ENCODE measurements at places on chromosomes 3 and 15.

GRCh38 chr3:177013681-177014280 is 183.5 kb downstream of the TBL1XR1 start:
- no peak for DNase-seq

GRCh38 chr3:188964957-188965356 is 206.8 kb upstream of the TPRG1 start:
- no peak for DNase-seq

GRCh38 chr3:46929324-46929723 is 47.2 kb downstream of the CCDC12 start:
- DNase-seq = peak; percentile 45

DNA sequence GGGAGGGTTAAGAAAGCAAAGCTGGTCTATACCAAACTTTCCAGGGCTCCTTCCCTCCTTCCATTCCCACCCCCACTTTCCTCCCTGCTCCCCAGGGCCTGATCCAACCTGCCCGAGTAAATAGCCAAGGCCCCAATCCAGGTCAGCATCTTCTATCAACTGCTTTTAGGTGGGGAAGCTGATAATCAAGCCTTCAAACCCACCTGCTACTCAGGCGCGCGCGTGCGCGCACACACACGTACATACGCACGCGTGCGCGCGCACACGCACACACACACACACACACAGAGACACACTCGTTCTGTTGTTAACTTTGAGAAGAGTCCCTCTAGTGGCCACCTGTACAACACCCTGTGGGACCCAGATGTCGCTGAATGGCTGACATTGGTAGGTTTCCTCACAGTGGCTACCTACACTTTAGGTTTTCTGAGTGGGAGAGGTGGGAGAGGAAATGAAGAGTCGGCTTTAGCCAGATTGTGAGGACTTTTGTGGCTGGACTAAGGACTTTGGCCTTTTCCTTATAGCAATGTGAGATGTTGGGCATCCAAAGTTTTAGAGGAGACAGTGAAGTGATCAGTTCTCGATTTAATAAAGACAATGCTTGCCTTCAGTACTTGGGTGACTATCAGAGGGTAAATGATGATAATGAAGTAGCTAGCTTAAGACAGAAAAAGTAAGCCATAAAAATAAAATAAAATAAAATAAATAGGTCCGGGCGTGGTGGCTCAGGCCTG is 179.9 kb upstream of the C2CD4B start:
- DNase-seq = no peak

DNA sequence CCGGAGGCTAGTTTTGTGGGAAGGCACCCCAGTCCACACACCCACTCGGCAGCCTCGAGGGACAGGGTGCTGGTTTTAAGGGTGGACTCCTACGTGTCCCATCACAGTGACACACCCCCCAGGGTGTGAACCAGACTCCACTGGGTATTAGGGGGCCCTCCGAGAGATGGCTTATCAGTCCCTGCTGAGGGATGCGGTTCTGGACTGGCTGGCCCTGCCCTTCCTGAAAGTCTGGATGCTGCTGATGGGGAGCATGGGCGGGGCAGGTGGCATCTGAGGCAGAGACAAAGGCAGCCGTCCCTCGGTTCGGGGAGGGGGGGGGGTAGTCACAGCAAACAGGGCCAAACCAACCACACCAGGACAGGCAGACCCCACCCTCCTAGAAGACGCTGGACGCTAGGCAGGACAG is 939 bp upstream of the ULK3 start:
- no peak for DNase-seq

DNA sequence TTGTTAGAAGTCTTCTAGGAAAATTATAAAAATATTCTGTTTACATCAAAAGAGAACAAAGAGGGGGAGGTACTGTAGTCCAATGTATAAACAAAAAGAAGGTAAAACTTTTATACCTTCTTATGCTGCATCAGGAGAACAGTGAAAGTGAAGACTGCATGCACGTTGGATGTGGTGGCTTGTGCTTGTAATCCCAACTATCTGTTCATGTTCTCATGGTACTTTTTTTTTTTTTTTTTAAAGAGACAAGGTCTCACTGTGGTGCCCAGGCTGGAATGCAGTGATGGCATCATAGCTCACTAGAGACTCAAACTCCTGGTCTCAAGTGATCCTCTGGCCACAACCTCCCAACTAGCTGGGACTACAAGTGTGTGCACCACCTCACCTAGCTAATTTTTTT is 4.2 kb downstream of the SEC62 start:
- no peak for DNase-seq

DNA sequence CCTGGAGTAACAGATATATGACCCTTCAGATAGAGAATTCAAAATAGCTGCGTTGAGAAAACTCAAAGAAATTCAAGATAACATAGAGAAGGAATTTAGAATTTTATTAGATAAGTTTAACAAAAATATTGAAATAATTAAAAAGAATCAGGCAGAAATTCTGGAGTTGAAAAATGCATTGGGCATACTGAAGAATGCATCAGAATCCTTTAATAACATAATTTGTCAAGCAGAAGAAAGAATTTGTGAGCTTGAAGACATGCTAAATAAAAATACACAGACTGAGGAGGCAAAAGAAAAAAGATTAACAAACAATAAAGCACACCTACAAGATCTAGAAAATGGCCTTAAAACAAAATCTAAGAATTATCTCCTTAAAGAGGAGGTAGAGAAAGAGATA is 50.5 kb downstream of the SPTSSB start:
- DNase-seq = no peak

DNA sequence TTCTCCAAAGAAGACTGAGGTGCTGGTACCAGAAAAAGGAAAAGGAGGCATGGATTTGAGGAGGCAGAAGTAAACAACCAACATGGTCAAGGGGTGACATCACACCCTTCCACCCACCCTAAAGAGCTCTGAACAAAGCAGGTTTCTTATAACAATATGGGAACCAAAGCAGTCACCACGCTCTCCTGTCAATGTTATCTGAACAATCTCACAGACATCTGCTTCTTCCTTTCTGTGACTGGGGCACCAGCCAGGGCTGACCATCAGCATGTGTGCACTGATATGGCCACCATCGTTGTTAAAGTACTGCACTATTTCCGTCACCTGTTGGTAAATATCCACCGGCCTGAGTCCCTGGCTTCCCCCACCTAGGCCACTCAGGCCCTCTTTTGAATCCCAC is 252.9 kb downstream of the SHQ1 start:
- no peak for DNase-seq

DNA sequence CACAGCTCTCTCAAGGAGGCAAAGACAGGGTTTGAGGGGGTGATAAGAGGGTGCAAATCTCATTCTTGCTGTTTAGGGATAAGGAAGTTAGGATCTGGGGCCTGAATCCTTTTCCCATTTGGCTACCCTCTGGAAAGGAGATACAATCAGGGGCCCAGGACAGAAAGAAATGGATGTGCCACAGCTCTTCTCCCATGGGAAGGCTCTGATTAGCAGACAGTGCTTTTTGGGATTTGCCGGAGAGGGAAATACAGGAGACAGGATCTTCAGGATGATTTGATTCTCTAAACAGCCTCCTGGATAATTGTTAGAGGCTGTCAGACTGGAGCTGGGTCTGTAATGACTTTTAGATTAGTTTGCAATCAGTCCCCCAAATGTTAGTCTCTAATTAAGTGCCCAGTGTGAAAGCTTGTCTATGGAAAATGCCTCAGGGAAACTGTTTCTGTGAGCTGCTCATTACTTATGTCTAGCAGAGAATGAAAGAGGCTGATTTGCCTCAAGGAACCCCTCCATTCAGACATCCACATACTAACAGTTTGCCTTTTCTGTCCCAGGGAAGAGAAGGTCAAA is 67.6 kb downstream of the COL6A5 start:
- no peak for DNase-seq

GRCh38 chr15:90211440-90212143 is 10.5 kb downstream of the SEMA4B start:
- DNase-seq = no peak

- no peak for DNase-seq
Measured at GRCh38 chr3:172174513-172175253, 135.3 kb downstream of the FNDC3B start.

GRCh38 chr3:132034097-132034485 is 723 bp downstream of the CPNE4 start:
- no peak for DNase-seq

- no peak for DNase-seq
Measured at GRCh38 chr3:141384157-141384556, 15.9 kb downstream of the ZBTB38 start.

GRCh38 chr3:65130782-65131181 is 443.0 kb upstream of the ADAMTS9 start:
- no peak for DNase-seq

GRCh38 chr15:94086341-94086740 is 145.0 kb upstream of the MCTP2 start:
- DNase-seq = no peak

DNA sequence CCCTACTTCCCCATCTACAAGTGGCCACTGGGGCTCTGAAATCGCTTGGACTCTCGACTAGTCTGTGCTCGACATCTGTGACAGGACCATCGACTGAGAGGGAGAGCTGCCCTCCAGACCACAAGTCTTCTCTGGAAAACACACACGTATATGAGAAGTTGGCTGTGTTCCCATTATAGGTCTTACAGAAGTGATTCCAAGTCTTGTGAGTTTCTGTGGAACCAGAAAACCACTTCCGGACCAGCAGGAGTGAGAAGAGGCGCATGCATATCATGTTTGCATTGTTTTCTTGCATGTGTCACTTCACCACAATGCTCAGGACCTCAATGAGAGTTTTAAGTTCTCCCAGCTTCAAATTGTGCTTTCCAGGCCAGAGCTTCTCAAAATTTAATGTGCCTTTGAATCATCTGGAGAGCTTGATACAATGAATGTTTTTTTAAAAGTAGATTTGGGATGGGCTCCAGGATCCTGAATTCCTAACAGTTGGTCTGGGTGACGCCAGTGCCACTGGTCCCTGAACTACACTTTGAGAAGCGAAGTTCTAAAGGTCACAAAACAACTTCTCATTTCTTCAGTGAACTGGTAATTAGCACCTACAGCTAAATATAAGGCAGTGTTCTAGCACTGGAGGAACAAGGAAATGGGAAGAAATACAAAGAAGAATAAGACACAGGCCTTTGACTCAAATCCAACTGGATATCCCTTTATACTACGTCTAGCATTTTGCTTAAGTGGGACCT is 15.7 kb downstream of the LIPC start:
- no peak for DNase-seq

DNA sequence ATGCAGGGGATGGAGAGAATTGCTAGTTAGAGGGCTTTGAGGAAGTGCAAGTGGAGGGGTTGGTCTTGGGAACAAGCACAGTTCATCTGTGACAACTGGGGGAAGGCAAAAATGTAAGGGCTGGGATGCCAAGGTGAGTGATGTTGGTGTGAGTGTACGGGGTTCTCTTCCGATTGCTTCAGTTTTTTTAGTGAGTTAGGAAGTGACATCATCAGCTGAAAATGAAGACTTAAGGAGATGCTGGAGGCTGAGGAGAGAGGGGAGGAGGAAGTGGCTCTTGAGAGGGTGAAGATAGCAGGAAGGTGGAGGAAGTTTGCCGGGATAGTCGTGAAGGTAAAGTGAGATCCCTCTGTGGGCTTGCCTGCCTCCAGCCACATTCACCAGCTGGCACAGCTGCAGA is 12.7 kb downstream of the TICRR start:
- no peak for DNase-seq

GRCh38 chr3:132189601-132190000 is 127.6 kb upstream of the ACP3 start:
- DNase-seq = no peak

DNA sequence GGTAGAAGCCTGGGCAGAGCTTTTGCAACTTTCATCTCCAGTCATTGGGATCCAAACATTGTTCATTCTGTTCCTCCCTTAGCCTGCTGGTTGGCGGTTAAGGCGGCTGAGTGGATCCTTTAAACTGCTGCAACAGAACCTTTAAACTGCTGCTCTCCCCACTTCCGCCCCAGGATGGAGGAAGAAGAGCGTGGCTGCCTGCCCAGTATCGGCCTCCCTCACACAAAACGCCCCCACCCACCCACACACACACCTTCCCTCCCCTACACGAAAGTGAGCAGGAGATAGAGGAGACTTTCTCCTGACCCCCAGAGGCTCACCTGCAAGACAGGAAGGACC is 460 bp upstream of the ZMAT3 start:
- peak; percentile 35 for DNase-seq

GRCh38 chr3:178202194-178202593 is 334.0 kb upstream of the KCNMB2 start:
- no peak for DNase-seq
